ENCODE measurements at places on chromosomes 7 and 10. TPM values are rescaled to one million over a fixed set of nuclear protein-coding genes. Genes with fewer than 3 reads are reported as not detected.

FKBP6 gene
- polyA plus RNA-seq, result 0.42 TPM

SLC13A1 gene
- 17.3 TPM for polyA plus RNA-seq

TAS2R3 gene
- polyA plus RNA-seq, result 0.91 TPM

CD36 gene
- polyA plus RNA-seq, result 35.3 TPM

MOGAT3 gene
- polyA plus RNA-seq, result 0.53 TPM

KLF14 gene
- 0.56 TPM for polyA plus RNA-seq

CNPY1 gene
- not detected for polyA plus RNA-seq

NPFFR1 gene
- polyA plus RNA-seq, result 0.17 TPM

BEND7 gene
- 32.6 TPM for polyA plus RNA-seq

CUBN gene
- polyA plus RNA-seq, result 165 TPM

NFE2L3 gene
- 37.8 TPM for polyA plus RNA-seq

LIPM gene
- 0.23 TPM for polyA plus RNA-seq

OPN4 gene
- polyA plus RNA-seq, result not detected
